CD4-positive, alpha-beta T cell treated with Interleukin-17A for 1 hour (primary cell): ENCODE measurements at places on chromosomes 16 and 17.

GRCh38 chr16:83098536-83098935 lies 471.8 kb downstream of the CDH13 start:
- DNase-seq: no peak

DNA sequence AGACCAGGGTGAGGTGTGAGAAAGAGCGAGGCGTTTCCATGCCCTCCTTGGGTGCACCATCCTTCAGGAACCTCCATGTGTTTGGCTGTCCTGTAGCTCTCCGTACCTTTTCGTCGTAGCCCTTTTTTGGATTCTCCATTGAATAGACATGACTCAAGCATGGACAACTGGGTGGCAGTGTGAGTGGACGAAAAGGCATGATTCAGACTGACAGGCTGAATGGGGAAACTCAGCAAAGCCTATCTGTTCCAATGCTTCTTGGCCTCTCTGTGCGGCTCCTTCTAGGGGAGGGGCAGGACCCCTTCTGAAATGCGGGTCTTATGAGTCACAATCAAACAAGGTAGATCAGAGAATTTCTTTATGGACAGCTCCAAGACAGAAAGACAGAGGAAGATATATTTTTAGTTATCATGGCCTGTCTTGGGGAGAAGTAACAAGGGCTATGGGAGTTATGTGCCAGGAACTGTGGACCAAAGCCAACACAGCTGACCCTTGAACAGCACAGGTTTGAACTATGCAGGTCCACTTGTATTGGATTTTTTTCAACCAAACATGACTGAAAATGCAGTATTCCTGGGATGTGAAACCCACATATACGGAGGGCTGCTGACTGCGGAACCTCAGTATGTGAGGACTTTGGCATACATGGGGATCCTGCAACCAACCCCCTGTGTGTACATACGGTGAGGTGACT lies 22.9 kb downstream of the ADORA2B start:
- no peak for DNase-seq

DNA sequence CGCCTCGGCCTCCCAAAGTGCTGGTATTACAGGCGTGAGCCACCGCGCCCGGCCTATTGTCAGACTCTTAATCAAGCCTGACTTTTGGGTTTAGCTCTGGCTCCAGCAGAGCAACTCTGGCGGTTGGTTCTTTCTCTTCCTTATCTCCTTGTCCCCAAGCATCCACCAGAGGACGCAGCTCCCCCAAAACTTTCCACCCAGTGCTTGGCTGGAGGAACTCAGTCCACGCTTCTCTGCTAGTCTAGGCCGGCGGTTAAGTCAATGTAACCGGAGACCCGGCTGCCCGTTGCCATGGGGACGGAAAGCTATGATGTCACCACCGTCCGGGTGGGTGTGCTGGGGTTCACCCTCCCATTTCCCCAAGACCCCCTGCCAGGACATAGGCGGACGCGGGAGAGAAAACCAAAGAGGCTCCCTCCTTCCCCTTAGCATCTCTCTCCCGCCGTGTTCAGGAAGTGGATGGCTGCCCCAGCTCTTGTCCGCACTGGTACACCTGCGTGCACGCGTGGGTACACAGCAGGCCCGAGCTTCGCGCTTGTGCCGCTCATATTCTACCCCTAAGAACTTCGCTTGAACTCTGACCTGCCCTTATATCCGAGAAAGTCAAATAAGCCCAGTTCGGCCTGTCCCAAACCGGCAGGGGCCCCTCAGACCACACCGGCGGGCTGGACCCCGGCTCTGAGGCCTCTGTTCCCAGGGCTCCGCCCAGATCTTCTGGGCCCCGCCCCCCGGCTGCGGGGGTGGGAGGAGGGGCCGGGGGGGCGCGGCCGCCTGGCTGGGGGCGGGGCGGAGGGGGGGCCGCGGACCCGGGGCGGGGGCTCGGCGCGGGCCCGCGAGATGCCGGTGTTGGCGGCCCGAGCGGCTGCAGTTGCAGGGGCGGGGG lies at the start of gene RND2:
Gene RND2 (plus strand): TSS at position 825 of the 883 bp plus-strand sequence. CDS start 117 bp downstream, outside the sequence.
- peak; percentile 89 for DNase-seq

- DNase-seq: no peak
These were observed 55.9 kb downstream of the ABHD15 start for GRCh38 chr17:29510953-29511352.

DNA sequence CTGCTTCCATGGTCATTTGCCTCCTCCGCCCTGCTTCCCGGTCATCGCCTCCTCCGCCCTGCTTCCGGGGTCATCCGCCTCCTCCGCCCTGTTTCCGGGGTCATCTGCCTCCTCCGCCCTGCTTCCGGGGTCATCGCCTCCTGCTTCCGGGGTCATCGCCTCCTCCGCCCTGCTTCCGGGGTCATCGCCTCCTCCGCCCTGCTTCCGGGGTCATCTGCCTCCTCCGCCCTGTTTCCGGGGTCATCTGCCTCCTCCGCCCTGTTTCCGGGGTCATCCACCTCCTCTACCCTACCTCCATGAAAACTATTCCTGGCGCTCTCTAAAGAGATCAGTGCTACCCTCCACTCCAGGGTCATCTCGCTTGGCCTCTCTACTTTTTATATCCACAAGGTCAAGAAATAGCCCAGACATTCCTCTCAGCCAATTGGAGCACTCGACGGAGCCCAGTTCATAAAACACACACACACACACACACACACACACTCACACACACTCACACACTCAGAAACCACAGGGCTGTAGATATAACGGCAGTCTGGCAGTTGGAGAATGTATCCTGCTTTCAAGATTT lies 44.8 kb downstream of the TRARG1 start:
- no peak for DNase-seq

DNA sequence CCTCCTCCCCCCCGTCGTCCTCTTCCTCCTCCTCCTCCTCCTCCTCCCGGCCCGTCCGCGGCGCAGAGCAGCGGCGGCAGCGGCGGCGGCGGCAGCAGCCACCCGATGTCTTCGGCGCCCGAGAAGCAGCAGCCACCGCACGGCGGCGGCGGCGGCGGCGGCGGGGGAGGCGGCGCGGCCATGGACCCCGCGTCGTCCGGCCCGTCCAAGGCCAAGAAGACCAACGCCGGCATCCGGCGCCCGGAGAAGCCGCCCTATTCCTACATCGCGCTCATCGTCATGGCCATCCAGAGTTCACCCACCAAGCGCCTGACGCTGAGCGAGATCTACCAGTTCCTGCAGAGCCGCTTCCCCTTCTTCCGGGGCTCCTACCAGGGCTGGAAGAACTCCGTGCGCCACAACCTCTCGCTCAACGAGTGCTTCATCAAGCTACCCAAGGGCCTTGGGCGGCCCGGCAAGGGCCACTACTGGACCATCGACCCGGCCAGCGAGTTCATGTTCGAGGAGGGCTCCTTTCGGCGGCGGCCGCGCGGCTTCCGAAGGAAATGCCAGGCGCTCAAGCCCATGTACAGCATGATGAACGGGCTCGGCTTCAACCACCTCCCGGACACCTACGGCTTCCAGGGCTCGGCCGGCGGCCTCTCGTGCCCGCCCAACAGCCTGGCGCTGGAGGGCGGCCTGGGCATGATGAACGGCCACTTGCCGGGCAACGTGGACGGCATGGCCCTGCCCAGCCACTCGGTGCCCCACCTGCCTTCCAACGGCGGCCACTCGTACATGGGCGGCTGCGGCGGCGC lies at the start of gene FOXF1:
Gene FOXF1 (plus strand): TSS at position 63 of the 797 bp plus-strand sequence. CDS start 43 bp downstream, at position 106.
- DNase-seq: no peak

DNA sequence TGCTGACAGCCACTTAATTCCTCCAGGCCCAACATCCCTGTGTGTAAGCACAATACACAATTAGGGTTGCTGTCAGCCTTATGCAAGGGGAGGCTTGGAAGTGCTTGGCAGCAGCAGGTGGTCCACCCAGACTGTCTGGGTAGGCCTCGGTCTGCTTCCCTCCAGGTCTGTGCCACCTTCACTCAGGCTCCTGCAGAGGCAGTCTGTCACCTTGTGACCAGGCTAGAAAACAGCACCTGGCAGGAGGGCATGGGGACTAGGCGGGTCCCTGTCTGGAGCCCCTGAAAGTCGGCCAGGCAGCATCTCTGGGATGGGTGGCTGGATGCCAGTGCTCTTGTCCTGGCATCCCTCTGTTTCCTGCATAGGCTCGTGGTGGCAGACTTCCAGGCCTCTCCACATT lies 578.1 kb downstream of the KCNJ18 start:
- DNase-seq: no peak

- peak; percentile 32 for DNase-seq
These were observed 40.2 kb upstream of the MAF start for GRCh38 chr16:79640513-79641360.

- no peak for DNase-seq
These were observed 240.3 kb upstream of the IRX3 start for GRCh38 chr16:54526916-54527315.
